CD4-positive, alpha-beta T cell treated with Interleukin-21 for 1 hour (primary cell): ENCODE measurements at places on chromosomes 7 and 10.

GRCh38 chr10:119339109-119339508 lies 131.7 kb downstream of the GRK5 start:
- no peak for DNase-seq

- DNase-seq: no peak
These were observed 11.9 kb upstream of the ODAD2 start for GRCh38 chr10:28010821-28011220.

GRCh38 chr7:3294432-3295100 lies 6.5 kb upstream of the SDK1 start:
- no peak for DNase-seq

- DNase-seq: no peak
These were observed 7.0 kb upstream of the ZNF425 start for GRCh38 chr7:149133028-149133710.

DNA sequence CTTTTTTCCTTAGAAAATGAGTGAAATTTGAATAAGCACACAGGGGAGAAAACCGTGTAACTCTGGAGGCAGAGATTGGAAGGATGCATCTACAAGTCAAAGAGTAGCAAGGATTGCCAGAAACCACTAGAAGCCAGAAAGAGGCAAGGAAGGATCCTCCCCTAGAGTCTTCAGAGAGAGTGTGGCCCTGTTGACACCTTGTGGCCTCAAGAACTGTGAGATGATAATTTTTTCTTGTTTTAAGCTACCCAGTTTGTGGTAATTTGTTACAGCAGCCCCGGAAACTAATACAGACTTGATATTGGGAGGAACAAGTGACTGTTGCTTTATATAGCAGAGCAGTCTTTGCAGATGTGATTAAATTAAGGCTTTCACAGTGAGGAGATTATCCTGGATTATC lies 3.6 kb upstream of the GIMAP7 start:
- DNase-seq: no peak

- no peak for DNase-seq
These were observed 122.3 kb downstream of the JMJD1C start for GRCh38 chr10:63343476-63343875.

- DNase-seq: no peak
These were observed 49.8 kb downstream of the EBF3 start for GRCh38 chr10:129914153-129914855.

DNA sequence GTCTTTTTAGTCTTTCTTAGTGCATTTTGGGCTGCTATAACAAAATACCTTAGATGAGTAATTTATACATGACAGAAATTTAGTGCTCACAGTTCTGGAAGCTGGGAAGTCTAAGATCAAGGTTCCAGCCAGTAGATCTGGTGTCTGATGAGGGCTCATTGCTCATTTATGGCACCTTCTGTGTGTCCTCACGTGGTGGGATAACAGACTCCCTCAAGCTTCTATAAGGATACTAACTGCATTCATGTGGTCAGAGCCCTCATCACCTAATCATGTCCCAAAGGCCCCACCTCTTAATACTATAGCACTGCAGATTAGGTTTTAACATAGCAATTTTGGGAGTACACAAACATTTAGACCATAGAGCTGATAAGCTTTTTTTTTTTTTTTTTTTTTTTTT lies 80.4 kb downstream of the ZNRF2 start:
- DNase-seq: no peak

DNA sequence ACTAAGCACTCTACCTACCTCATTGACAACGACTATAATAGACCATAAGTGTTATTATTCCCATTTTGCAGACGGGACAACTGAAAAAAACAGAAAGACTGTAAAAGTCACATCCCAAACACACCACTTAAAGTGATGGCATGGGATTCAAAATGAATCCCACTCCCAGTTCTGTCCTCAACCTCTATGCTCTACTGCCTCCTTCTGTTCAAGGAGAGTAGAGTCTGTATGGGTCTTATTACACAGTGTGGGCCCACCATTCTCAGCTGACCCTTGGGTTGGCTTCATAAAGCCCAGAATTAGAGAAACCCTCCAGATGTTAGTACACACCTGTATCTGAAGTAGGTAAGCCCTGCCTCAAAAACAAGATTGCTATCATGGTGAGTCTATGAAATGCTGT lies 102.2 kb downstream of the GRM8 start:
- DNase-seq: no peak

DNA sequence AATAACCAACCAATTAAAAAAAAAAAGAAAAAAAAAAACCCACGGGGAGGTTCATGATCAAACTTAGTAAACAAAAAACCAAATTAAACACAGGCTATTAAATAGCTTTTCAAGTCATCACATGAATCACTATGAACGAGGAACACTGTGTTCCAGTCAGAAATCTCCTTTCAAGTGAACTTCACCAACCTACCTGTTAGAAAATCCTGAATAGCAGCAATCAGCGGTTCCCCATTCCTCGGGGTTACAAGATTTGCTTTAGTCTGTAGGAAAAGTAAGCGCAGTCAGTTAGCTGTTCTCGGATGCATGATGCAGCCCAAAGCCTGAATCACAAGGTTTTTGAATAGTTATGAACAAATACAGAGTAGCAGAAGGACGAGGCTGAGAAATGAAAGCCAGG lies 19.0 kb downstream of the POLR3A start:
- DNase-seq: no peak

- no peak for DNase-seq
These were observed 31.6 kb downstream of the ZFAND4 start for GRCh38 chr10:45640941-45641340.

GRCh38 chr7:49243521-49243920 lies 319.2 kb downstream of the CDC14C start:
- DNase-seq: no peak

DNA sequence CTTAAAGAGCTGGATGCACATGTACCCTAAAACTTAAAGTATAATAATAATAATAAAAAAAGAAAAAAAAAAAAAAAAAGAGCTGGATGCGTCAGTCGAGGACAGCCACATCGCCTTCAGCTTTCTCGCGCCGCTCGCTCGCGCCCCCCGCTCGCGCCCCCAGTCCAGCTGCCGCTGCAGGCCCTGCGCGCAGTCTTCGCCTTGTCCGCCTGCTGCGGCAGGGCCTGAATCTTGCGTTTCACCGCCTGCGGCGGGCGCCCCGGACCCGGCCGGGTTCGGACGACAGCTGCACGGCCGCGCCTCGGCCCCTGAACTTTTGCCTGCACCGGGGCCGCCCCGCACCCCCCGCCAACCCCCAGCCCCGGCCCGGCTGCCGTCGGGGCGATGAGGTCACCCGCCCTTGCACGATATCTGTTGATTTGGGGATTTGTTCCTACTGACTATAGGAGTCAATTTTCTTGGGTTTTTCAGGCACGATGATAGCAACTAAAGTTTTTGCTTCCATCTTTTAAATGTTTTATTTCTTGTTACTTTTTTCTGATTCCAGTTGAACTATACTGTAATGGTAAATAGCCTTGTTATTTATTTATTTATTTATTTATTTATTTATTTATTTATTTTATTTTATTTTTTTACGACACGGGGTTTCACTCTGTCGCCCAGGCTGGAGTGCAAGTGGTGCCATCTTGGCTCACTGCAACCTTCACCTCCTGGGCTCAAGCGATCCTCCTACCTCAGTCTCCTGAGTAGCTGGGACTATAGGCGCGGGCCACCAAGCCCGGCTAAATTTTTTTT lies 33.5 kb upstream of the CPN1 start:
- no peak for DNase-seq

DNA sequence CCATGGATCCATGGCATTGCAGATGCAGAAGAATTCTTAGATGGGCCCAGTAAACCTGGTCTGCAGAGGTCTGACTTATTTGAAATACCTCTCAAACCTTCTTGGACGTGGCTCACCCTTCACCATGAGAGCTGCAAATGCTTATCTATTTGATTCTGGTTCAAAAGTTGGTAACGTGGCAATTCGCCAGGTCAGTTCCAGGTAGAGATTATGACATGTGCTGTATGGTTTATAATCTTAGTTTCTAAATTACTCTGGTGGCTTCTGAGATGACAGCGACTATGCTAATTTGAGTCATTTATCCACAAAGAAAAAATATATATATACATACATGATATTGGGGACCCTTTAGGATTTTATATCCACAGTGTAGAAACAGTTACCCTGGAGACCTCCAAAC lies 68.8 kb downstream of the NRP1 start:
- DNase-seq: no peak

- DNase-seq: no peak
These were observed 173.6 kb upstream of the STEAP4 start for GRCh38 chr7:88480271-88480670.

GRCh38 chr7:157969995-157970394 lies 617.6 kb downstream of the PTPRN2 start:
- no peak for DNase-seq

GRCh38 chr7:157616426-157616825 lies 279.6 kb downstream of the DNAJB6 start:
- no peak for DNase-seq

GRCh38 chr10:25614652-25615051 lies 319.4 kb upstream of the MYO3A start:
- no peak for DNase-seq

DNA sequence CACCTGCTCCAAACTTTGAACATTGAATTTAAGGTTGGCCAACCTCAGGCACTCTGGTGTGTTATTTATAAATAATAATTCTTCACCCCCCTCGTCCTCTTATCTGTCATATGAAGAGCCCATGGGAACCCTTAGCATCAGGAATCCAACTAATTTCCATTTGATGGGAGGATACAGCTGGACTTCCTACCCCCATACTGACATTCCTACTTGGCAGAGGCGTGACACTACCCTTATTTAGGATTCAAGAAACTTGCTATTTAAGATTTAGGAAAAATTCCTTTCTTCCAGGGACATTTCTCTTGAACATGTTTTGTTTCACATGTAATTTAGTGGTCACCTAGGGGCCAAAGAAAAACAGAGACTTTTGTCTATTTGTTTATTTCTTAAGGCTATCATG lies 171.9 kb upstream of the NRP1 start:
- DNase-seq: no peak

GRCh38 chr10:104456802-104457542 lies 103.3 kb downstream of the CFAP58 start:
- no peak for DNase-seq

DNA sequence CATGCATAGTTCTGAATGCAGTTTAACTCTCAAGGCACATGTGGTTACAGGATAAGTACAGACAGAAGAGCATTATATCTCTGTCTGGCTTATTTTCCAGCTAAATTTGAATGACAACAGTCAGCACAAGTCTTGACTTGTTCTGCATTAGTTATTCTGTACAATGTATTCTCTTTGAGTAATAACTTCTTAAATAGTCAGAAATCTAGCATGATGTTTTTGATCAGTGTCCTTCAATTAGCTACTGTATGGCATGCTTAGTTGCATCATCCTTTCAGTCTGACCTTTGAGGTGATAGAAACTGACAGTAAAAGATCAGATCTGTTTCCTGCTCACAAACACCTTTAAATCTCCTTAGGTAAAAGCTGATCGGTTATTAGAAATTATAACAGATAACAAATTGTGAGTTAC lies 118.1 kb downstream of the ARL4A start:
- no peak for DNase-seq

- DNase-seq: no peak
These were observed 326.3 kb downstream of the DNAJB6 start for GRCh38 chr7:157662981-157663716.

DNA sequence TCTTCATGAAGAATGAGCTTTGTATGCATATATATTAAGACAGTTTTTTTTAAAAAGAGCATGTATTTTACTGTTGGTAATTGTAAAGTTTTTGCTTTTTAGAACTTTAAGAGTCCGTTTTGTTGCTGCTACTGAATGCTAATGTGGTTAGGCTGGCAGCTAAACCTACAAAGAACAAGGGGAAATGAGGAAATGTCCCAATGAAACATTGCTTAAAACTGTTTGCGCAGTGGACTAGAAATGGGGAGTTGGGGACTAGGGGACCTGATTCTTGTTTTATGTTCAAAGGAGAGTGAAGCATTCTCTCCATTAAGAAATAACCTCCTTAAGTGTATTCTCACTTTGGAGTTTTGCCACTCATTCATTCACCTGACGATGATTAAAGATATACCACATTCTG lies 5.7 kb downstream of the NRF1 start:
- DNase-seq: no peak

GRCh38 chr7:144390481-144390880 lies 13.0 kb downstream of the NOBOX start:
- no peak for DNase-seq

DNA sequence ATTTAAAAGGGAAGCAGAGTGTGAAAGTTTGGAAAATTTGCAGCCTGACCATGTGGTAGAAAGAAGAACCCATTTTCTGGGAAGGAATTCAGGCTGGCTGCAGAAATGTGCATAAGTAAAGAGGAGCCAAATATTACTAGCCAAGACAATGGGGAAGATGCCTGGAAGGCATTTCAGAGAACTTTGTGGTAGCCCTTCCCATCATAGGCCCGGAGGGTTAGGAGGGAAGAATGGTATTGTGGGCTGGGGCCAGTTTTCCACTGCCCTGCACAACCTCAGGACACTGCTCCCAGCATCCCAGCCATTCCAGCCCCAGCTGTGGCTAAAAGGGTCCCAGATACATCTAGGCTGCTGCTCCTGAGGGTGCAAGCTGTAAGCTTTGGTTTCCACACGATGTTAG lies 278.5 kb upstream of the BMPER start:
- DNase-seq: no peak

DNA sequence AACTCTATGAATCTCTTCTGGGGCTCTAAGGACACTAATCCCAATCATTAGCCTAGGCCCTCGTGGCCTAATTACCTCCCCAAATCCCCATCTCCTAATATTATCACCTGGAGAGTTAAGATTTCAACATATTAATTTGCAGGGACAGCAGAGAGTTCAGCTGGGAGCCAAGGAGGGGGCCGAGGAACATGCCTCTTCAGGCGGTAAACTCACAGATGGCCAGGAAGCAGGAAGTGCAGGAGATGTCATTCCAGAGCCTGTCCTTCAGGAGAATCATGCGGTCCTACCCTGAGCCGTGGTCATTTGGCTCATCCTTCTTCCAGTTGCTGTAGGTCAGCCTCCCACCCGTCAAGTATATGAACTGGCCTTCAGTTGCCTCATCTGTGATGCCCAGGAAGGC lies 21.9 kb upstream of the SFTPA2 start:
- no peak for DNase-seq

GRCh38 chr10:127017541-127018297 lies 112.5 kb downstream of the DOCK1 start:
- no peak for DNase-seq

DNA sequence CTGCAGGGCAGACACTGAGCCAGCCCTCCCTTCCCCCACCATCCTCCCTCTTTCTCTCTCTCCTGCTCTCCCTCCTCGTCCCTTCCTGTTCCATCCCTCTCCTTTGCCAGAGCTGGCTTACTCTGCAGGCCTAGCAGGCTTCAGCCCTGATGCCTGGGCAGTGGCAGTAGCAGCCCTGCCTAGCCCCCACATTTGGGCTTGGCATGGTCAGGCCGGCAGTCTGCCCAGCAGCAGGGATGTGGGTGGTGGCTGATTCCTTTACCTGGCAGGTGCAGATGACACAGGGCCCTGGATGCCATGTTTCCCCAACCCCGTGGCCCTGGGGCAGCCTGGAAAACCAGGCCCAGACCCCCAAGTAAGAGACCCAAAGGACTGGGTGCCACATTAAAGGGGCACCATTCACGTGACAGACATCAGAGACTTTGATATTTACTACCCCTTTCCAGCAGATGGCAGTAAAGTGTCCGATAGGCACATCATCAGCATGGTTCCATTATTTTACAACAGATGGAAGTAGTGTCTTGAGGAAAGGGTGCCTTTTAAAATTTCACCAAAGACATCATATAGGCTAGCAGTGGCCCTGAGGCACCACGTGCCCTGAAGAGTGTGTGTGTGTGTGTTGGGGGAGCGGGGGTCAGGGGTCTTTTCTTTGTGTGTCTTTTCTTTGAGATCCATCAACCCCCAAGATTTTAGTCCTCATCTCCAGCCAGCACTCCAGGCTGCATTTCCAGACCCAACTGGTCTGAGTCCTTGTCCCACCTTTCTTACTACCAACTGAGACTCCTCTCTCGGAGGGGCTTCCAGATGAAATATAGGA lies 5.9 kb downstream of the KCP start:
- peak; percentile 72 for DNase-seq
